Fibroblast of skin of right quadriceps (primary cell): ENCODE measurements at places on chromosomes 1 and 21.
A peak's percentile ranks its signal among the peaks of the same experiment; 100 is the strongest.

- DNase-seq: no peak
These were observed 9.0 kb downstream of the TMEM61 start for GRCh38 chr1:54989473-54989872.

GRCh38 chr1:192550922-192551534 is 24.5 kb upstream of the RGS1 start:
- peak; percentile 95 for DNase-seq

DNA sequence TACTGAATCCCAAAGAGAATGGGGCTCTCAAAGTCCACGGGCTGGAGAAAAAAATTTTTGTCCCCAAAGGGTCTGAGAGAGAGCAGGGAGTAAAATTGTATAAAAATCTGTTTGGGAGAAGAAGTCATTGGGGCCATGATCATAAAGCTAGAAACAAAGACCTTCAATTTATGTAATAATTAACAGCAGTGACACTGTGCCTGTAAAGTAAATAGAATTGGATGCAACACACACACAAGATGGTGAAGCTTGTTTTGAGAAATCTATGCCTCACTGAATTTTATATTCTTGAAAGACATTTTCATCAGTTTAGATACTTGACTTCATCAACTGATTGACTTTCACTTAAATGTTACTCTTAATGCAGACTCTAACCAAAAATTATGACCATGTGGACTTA is 600.5 kb upstream of the ADAMTS5 start:
- no peak for DNase-seq

DNA sequence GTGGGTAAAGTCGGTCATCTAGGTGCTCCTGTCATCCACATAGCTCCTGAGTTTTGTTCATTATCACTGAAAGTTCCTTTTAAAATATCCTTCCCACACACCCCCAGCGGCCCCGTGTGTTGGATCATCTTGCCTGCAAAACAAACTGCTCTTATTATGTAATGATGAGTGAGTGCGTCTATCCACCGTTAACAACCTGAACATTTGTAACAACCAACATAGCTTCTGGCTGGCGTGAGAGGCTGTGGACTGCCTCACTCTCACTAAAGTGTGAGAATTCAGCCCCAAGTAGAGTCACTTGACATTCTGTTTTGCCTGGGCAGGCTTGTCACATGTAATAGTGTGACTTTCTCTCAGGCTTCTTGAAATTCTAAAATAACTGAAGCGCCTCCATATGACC is 14.5 kb upstream of the KCNA2 start:
- no peak for DNase-seq

GRCh38 chr21:41879190-41879998 is at the start of gene PRDM15:
Gene PRDM15, minus strand, starts transcription at chr21:41879344. Its CDS starts 18,981 bp downstream, at chr21:41860363.
- DNase-seq: peak; percentile 87

DNA sequence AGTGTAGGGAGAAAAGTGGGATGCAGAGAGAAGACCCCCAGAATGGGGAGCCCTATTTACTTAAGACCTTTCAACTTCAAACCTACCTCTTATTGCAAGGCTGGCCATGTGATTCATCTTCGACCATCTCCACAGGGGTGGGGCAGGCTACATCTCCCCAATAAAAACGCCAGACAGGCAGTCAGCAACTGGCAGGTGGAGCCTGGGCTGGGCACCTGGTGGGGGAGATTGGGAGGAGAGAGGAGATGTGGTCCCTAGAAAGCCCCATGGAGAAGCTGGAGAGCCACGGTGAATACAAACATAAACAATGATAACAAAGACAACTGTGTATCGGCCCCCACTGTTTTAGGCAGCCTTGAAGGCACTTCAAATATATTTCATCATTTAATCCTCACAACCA is 336.7 kb upstream of the PROX1 start:
- DNase-seq: no peak

DNA sequence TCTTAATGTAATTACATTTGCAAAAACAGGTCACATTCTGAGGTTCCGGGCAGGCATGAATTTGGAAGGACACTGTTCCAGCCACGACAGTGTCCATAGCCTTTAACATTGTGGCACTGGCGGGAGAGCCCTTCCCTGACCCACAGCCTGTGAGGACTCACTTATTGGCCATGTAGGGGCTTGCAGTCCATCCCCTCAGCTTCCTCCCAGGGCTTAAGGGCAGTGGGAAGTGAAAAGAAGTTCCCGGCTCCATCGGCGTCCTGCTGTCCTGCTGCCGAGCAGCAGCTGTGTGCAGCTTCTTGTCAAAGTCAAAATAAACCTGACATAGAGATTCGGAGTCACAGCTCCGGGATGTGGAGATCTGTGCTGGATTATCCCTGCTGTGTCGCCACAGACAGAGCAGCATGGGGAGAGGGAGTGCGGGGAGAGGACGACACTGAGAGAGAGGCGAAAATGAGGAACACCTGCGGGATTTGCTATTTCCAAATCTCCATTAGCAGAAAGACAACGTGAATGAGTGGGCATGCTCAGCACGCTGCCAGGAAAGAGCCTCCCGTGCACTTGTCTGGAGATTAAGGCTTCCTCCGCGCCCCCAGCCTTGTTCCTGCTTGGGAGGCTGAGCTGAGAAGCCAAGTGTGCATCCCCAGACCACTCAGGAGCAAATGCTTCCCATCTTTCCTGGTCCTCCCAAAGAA is 260.3 kb downstream of the ASTN1 start:
- DNase-seq: no peak

DNA sequence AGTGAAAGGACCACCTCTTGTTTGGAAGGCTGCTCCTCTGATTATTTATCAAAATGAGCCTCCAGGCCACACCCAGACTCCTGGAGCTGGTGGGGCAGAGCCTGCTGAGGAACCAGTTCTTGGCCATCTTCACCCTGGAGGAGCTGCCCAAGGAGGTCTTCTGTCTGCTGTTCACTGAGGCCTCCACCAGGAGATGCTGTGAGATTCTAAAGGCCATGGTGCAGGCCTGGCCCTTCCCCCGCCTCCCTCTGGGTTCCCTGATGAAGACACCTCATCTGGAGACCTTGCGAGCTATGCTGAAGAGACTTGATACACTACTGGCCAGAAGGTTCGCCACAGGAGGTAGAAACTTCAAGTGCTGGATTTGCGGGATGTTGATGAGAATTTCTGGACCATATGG is 61.7 kb upstream of the GJA8 start:
- no peak for DNase-seq

DNA sequence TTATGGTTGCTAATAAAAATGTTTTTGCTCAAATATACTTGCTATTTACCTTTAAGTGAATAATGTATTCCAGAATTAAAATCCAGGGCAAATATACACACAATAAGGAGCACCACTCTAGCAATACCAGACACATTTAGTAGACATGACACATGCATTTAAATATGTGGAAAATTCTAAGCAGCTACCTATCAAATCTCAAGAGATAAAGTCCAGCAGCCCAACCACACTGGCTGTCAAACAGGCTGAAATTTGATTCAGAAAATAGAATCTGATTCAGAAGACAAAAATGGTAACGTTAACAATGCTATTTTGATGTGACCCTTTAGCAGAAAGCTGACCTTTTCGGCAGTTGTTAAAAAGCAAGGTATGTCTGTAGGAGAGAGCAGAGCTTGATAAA is 42.3 kb downstream of the PLEKHO1 start:
- DNase-seq: peak; percentile 89

DNA sequence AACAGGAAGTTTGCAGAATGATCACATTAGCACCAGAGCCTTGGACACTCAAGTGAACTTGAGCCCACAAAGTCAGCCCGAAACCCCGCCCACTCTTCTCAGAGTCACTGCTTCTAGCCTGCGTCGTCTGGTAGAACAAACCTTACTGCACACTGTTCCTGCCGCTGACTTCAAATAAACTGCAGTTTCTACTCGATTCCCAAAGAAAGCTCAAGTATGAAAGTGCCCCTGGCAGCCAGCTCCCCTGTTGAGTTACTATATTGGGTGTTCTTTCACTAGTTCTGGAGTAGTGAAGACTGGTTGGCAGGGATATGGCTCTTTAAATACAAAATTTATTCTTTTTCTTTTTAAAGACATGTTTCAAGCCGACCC is 164.7 kb downstream of the GALNT2 start:
- peak; percentile 9 for DNase-seq

DNA sequence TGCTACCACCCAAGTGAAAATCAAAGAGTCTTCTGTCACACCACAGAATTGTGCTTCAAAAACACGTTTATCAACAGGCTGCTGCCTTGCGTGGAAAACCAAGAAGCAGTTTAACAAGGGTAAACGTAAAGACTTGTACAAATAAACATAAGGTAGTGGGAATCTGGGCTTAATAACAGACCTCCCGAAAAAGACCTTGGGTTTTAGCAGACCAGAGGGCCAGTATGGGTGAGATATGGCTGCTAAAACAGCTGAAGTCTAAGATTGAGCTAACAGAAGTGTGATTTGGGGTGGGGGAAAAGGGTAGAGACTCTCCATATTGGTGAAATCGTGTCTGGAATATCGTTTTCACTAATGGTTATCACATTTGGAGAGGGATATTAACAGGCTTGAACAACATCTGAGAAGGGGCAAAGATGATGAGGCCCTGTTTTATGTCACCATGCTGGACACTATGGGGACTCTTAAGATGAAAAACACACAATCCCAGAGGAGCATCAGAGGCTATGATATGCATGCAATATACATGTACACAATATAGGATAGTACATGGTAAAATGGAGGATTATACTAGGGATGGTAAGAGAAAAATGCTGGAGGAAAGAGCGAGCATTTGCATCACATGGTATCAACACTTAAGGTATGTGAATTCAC is 1.4 kb downstream of the MOV10 start:
- DNase-seq: no peak

GRCh38 chr1:21912038-21912758 is 24.9 kb downstream of the HSPG2 start:
- DNase-seq: no peak

DNA sequence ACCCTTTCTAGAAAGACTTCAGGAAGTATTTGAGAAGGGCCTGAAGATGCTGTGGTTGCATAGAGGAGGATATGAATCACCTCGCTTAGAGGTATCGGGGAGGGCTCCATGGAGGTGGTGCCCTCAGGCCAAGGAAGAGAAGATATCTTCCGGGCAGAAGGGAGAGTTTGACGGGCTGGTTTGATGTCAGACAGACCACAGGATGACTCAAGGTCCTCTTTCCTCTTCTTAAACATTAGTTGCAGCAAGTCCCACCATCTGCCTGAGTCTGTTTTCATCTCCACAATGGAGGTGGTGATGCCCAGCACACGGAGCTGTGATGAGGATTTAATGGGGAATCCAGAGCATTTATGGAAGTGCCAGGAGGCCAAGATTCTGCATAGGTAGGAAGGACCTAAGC is 25.1 kb upstream of the RUNX3 start:
- DNase-seq: peak; percentile 69

DNA sequence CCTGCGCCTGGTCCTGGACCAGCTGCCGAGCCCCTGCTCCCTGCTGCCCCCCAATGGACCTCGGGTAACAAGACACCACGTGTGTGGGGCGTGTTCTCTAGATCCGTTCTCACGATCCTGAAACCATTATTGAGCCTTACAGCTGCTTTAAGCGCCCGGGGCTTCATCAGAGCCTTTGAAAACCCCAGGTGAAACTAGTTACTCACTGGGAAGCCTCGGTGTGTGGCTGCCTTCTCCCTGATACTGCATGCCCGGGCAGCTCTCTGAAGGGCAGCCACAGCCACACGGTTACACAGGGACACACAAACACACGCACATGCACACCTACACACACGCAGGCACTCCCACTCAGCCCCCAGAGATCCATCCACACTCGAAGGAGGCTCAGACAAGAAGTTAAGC is 5.3 kb downstream of the HES2 start:
- DNase-seq: peak; percentile 37

DNA sequence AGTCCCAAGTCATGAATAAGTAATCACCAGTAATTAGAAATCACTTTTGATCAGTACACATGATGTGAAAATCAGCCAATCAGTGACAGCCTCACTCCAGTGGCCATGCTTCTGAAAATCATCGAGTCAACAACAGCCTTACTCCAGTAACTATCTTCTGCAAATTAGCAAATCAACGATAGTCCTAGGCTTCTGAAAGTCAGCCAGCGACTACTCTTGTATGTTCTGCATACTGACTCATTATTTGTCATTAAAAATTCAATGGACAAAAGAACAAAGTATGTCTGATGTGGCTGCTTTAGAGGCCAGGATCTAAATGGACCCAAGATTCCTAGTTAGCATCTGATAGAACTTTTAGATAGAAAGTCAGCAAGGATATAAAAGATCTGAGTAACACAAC is 102.5 kb downstream of the GPR52 start:
- DNase-seq: no peak

DNA sequence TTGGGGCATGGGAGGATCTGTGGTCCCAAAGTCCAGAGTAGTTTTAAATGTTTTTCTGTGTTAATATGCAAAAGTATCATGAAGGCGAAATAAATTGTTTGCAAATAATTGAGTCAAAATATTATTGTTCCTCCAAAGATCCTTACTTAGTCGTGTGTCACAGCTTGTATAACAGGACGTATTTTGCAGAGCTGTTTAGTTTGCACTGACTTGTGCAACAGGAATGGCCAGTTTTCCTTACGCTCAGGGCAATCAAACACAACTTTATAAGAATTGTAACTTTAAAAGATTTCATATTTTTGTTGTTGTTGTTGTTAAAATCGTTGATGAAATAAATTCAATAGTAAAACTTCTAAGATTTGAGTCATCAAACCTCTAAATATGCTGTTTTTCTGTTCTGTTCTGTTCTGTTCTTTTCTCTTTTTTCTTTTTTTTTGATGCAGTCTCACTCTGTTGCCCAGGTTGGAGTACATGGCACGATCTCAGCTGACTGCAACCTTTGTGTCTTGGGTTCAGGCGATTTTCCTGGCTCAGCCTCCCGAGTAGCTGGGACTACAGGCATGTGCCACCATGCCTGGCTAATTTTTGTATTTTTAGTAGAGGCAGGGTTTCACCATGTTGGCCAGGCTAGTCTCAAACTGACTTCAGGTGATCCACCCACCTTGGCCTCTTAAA is 60.6 kb downstream of the UCK2 start:
- no peak for DNase-seq

GRCh38 chr1:201258763-201259230 is 24.5 kb upstream of the PKP1 start:
- DNase-seq: no peak

DNA sequence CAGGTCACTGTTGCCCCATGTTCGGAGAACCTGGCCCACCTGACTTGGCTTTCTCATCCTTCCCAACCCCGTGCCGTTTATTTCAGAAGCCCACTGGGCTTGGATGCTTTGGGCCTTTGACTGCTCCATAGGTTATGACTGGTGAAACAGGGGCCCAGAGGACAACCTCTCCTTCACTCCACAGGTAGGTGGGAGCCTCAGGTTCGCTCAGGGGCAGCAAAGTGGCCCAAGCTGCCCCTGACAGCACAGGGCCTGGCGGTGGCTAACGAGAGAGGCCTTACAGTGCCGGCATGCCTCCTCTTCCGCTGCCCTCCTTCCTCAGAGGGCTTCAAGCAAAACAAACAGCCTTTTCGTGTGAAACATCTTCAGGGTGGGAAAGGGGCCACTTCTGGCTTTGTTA is 16.9 kb downstream of the FAM89A start:
- DNase-seq: no peak

GRCh38 chr1:53653631-53654030 is 85.3 kb downstream of the GLIS1 start:
- no peak for DNase-seq

DNA sequence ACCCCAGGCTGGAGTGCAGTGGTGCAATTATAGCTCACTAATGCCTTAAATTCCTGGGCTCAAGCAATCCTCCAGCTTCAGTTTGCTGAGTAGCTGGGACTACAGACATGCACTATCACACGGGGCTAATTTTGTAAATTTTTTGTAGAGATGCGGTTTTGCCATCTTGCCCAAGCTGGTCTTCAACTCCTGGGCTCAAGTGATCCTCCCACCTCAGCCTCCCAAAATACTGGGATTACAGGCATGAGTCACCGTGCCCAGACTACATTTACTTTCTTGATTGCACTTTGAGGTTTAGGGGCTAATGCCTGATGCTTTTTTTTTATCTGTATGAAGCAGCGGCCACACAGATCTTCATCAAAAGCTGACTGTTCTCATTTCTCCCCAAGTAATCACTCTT is 124.6 kb downstream of the KIF26B start:
- no peak for DNase-seq
